ENCODE measurements at places on chromosomes 6 and 20.

DNA sequence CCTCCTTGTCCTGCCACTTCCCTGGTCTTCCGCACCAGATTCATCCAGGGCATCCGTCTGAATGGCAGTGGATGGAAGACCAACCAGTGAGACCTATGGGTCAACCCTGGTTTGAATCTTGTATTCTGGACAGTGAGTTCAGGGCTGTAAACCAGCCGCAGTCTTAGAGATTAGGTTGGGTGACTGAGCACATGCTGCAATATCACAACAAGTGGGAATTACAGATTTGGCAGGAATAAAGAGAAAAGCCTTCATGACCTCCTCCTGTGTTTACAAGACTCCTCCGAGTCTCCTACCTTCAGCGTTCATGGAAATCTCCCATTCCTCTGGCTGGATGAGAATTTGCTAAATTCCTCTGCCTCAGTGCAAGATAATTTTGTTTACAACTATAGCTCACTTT, 9.9 kb downstream of the ECI2 start:
- H3K36me3 ChIP-seq, result peaks cover 77% of the 10 kb centered on the region
- no peaks in the 10 kb centered on the region for H3K27me3 ChIP-seq
- H3K4me1 ChIP-seq, result no peaks in the 10 kb centered on the region

GRCh38 chr20:6664574-6664973, 102.9 kb upstream of the BMP2 start:
- H3K27ac ChIP-seq, result no peak overlapping the region
- H3K27me3 ChIP-seq, result no peaks in the 10 kb centered on the region
- H3K36me3 ChIP-seq, result no peaks in the 10 kb centered on the region

- no peak for DNase-seq
- no peak overlapping the region for H3K27ac ChIP-seq
- H3K36me3 ChIP-seq, result no peaks in the 10 kb centered on the region
- peaks cover 28% of the 10 kb centered on the region for H3K27me3 ChIP-seq
- no peak overlapping the region for H3K4me3 ChIP-seq
- H3K4me1 ChIP-seq, result peaks cover 4% of the 10 kb centered on the region
Measured at GRCh38 chr20:25580711-25581110, 4.6 kb downstream of the NINL start.

- H3K27ac ChIP-seq, result peak overlapping the region; percentile 99
- DNase-seq, result no peak
- no peaks in the 10 kb centered on the region for H3K27me3 ChIP-seq
- peaks cover 52% of the 10 kb centered on the region for H3K4me1 ChIP-seq
- H3K4me3 ChIP-seq, result peak overlapping the region; percentile 94
Measured at GRCh38 chr6:15249371-15250019, 3.6 kb downstream of the JARID2 start.

GRCh38 chr20:52410182-52410647, 218.6 kb upstream of the ZFP64 start:
- peak overlapping the region; percentile 65 for H3K4me3 ChIP-seq
- H3K36me3 ChIP-seq, result peaks cover 9% of the 10 kb centered on the region
- peak; percentile 65 for DNase-seq
- H3K27me3 ChIP-seq, result no peaks in the 10 kb centered on the region

DNA sequence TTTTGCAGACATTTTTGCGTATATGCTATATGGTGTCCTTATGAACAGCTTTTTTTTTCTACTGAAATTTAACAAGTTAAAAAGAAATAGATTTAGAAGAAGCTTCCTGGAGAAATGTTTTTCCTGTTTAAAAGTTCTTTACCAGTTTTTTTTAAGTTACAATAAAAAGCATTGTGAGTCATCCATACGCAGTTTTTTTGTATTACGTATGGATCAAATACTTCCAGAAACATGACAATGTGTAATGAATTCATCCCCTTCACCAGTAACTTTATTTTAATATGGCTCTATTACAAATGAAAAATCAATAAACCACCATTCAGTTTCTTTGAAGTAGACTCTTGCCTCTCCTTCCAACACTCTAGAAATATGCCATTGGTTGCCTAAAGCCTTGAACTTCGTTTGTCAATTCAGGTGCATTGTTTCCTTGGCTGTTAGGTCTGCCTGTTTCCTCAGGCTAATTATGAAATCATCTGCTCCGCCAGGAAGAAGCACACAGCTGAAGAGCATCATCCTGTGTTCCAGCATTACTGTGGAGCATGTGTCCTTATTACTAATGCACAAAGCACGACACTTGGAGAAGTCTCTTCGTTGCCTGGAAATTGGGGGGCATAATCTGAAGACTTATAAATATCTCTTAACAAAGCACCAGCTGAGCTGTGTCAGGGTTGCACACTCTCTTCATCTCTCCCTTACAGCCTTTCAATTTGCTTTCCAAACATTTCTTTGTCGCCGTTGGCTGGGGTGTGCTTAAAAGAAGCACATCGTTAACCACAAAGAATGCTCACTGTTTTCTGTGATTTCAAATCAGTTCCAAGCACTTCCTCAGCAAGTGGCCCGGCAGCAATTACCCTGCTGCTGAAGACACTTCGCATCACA, 9.6 kb downstream of the MOXD1 start:
- H3K4me1 ChIP-seq, result no peaks in the 10 kb centered on the region
- peaks cover 31% of the 10 kb centered on the region for H3K27me3 ChIP-seq
- H3K36me3 ChIP-seq, result no peaks in the 10 kb centered on the region
- no peak overlapping the region for H3K4me3 ChIP-seq
- H3K27ac ChIP-seq, result no peak overlapping the region

- DNase-seq, result no peak
- H3K27me3 ChIP-seq, result peaks cover 21% of the 10 kb centered on the region
- H3K4me3 ChIP-seq, result no peak overlapping the region
- no peaks in the 10 kb centered on the region for H3K4me1 ChIP-seq
- no peaks in the 10 kb centered on the region for H3K36me3 ChIP-seq
Measured at GRCh38 chr6:114042267-114043016, 71.5 kb upstream of the HDAC2 start.

Measured in effector memory CD8-positive, alpha-beta T cell (primary cell).